ENCODE measurements at places on chromosomes 3 and 15.

DNA sequence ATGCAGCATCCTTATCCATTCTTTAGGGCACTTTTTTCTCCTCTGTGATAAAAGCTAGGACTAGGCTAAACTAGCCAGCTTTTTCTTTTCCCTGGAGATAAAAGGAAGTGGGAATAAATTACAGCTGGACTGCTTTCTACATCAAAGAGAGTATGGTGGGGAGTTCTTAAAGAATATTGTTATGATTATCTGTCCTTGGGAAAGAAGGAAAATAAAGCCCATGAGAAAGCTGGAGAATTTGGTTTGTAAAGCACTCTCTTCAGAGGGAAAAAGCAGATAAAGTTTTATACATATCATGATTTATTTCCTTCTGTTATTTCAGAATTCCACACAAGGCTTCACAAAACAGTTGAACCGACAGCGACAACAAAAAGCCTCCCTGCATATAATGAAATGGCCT is 923.0 kb downstream of the DIPK2A start:
- no peak for DNase-seq

- DNase-seq: no peak
Observed at GRCh38 chr3:46668116-46668515, 25.4 kb downstream of the ALS2CL start.

DNA sequence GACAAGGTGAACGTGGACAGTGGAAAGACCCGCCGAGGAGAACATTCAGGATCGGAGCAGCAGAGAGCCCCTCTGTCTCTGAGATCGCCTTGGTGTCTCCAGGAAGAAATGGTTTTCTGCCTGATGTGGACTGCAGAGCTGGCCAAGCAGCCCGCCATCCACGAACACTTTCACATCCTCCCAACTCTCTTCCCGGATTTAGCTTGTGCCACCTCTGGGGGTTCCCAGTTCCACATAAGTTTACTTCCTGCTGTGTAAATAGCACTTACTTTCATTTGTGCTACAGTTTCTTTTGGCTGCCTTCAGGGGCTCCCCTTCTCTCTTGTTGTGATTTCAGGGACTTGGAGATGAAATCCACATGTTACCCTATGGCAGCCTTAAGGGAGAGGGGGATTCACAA is 48.4 kb downstream of the SEMA5B start:
- DNase-seq: no peak

- no peak for DNase-seq
Observed at GRCh38 chr3:7381741-7382140, 520.8 kb downstream of the GRM7 start.

DNA sequence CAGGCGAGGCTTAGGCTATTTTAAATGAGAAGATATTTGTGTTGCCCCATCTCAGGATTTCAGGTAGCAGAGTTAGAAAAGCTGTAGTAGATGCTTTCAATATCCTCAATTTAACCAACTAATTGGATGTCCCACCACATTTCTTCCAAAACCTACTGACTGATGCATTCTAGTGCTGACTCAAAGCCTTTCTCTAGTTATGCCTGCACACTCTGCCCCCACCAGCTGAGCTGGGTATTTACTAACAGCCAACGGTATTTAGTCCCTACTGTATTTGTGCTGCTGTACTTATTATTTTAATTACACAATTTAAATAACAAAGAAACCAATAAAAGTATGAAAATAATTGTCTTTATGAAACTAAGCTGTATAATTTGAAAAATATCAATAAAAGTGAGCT is 139.5 kb downstream of the OSBPL10 start:
- no peak for DNase-seq

DNA sequence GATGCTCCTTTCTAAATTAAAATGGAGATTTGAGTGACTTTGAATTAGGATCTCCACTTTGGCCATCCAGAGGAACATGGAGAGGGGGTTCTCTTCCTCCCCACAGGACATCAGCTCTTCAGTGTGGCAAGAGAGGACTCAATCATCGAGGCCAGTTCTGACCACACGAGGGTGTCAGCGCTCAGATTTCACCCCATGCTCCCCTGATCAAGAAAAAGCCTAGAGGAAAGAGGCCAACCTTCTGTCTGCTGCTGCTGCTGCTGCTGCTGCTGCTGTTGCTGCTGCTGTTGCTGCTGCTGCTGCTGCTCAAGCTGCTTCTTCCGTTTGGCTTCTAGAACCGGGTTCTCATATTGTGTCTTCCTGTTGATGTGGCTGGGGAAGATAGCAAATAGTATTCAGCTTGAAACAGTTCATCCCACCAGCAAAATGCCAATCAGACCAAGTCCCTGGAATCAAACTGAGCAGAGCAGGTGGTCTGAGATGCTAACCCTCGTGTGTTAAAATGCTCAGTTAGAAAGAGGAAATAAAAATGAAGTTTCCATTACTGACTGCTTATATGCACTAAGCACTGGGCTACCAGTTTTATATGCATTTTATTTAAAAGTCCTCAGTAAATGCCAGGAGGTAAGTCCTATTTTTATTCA is 599.0 kb downstream of the MAGI1 start:
- DNase-seq: no peak

DNA sequence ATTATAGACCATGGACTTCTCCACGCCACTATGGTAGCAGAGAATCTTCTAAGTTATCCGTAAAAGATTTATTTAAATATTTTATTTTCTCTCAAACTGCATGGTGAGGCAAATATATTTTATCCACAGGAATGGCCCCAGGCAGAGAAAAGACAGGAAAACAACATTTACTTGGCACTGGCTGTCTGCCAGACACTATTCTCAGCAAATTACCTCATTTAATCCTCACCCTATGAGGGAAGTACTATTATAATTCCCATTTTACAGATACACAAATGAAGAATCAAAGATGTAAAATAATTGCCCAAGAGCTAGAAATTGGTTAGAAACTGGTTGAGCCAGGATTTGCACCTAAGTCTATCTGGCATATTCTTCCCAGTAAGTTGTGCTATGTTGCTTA is 361.4 kb upstream of the IL12A start:
- DNase-seq: peak; percentile 27

DNA sequence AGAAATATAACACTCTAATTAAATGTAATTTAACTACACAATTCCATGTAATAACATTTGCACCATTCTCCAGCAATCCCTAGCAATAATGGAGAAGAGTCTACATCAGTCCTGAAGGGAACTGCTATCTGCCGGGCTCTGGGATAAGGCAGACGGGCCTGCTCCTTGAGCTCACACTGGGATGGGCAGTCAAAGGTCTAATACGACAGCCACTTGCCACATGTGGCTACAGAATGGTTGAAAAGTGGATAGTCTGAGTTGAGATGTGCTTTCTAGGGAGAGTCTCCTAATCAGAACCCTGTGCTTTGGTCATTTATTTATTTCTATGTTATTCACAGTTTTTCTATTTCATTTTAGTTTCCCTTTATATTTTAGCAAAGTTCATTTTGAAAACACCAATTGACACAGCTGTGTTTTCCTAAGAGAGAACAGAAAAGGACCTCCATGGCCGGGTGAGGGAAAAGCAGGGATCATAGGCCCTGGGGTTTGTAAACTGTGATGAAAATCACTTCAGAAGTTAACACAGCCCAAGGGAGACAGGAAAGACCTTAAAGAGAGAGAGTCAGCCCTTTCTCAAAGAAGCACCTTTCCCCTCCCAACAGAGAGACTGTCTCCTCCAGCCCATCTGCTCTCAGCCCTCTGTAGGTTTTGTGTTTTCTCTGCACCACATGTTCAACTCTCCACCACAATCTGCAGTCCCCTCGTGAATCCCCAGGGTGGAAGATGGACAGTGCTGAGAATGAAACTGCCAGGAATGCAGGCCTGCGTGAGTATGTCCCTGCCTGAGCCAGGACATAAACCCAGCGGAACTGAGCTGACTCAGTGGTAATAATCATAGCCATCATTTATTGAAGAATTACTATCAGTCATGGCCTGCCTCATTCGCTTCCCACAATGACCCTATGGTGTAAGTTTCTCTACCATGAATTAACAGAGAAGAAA is 11.6 kb downstream of the FSIP1 start:
- no peak for DNase-seq

- no peak for DNase-seq
Observed at GRCh38 chr15:37789397-37789786, 145.0 kb upstream of the TMCO5A start.

- DNase-seq: no peak
Observed at GRCh38 chr3:8757551-8758518, 11.6 kb downstream of the OXTR start.

GRCh38 chr3:188174317-188175044 is 20.5 kb downstream of the LPP start:
- no peak for DNase-seq

GRCh38 chr3:58532794-58533220 is 4.2 kb downstream of the ACOX2 start:
- peak; percentile 14 for DNase-seq

GRCh38 chr3:107931326-107931725 is 159.5 kb downstream of the CD47 start:
- DNase-seq: no peak

- DNase-seq: no peak
Observed at GRCh38 chr3:163768048-163768447, 1310.2 kb downstream of the SI start.

- DNase-seq: no peak
Observed at GRCh38 chr3:158420654-158421396, 150.2 kb upstream of the MLF1 start.

DNA sequence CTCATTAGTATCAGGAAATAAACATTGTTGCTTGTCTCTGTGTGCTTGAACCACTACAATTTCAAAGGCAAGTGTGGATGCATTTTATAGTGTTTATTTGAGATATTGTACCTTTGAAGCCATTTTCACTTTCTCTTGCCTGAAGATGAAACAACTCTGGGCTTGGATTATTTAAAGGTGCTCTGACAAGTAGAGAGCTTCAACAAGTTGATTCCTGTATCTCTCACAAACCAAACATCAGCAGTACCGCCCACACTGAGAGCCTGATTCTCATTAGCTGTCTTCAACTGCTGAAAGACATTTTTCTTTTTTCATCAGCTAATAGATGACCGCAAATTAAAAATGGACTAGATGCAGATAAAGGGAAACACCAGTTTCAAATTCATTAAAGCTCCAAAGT is 806 bp upstream of the CERS3 start:
- no peak for DNase-seq

DNA sequence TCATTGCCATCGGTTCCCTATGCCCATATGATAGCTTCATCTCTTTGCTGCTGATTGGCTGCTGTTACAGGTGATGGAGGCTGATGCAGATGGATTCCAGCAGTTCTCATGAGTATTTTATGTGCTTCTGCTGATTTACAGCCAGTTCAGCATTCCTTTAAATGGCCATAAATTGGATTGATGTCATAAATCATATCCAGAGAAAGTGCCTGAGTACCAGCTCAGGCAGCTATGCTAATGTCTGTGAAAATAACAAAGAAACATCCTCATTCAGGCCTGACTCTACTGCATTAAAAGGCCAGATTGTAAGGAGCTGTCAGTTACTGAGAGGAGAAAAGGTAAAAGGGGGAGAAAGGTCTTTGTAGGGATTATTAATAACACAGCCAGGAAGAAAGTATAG is 756.8 kb downstream of the IGSF11 start:
- DNase-seq: no peak

GRCh38 chr3:40299130-40299720 is 10.3 kb upstream of the EIF1B start:
- DNase-seq: no peak

GRCh38 chr3:183664913-183665381 is 29.5 kb downstream of the KLHL24 start:
- DNase-seq: no peak

DNA sequence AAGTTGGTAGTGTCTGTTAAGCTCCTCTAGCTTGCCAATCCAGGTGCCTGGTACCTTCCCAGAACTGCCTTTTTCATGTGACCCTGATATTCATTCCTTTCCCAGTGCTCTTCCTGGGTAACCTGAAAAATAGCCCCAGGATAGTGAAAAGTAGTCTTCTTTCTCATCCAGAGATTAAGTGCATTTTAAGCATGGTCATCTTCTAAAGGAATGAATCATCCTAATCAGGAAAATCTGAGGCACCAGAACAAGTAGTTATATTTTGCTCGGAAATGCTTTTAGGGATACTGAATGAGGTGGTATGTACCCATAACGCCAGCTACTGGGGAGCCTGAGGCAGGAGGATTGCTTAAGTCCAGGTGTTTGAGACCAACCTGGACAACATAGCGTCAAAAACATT is 23.1 kb upstream of the PDCD6IP start:
- DNase-seq: no peak

- no peak for DNase-seq
Observed at GRCh38 chr3:185207931-185208746, 45.7 kb downstream of the EHHADH start.

- DNase-seq: no peak
Observed at GRCh38 chr3:101886626-101887025, 37.3 kb downstream of the NFKBIZ start.

- DNase-seq: no peak
Observed at GRCh38 chr3:50317300-50317699, 5.2 kb downstream of the HYAL2 start.

DNA sequence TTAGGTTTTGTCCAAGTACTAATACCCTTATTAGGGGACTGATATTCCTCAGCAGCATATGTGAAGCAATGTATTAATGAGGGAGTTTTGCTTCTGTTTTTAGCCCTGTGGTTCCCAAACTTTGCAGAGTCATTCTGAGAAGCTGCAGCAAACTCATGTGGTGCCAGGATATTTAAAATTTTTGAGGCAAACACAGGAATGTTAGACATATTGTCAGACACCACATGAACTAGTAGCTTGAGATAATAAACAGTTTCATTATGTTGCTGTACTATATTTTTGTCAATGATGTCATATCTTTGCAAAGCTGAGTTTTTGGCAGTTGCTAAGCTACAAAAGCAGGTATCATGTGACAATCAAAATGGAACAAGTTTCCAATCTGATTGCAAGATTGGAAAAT is 36.6 kb downstream of the ATP6V1A start:
- no peak for DNase-seq

GRCh38 chr3:26920646-26921478 is 298.3 kb downstream of the LRRC3B start:
- DNase-seq: peak; percentile 2

DNA sequence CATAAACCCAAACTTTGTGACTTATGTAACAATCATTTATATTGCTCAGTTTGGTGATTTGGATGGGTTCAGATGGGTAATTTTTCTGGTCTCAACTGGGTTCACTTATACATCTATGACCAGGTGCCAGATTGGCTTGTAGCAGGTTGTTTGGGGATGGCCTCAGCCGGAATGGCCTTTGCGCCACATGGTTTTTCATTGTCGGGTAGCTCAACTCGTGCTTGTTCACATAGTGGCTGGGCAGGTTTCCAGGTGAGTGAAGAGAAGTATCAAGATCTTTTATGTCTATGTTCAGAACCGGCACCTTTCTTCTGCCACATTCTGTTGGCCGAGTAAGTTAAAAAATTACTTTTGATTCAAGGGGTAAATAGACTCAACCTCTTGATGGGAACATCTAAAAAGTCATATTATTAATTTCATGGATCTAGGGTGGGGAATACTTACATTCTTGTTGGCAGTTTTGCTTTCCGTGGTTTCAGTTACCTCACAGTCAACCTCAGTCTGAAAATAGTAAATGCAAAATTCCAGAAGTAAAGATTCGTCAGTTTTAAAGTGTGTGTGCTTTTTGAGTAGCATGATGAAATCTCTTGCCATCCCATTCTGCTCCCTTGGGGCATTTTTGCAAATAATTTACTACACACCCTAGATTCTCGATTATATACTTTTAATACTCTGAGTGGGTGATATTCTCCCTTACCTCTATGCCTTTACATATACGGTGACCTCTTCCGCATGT is 745.7 kb upstream of the CCDC54 start:
- DNase-seq: no peak

GRCh38 chr3:103899328-103899727 is 1464.5 kb downstream of the ZPLD1 start:
- DNase-seq: no peak

- DNase-seq: peak; percentile 7
Observed at GRCh38 chr3:104206925-104207324, 1159.8 kb upstream of the ALCAM start.

GRCh38 chr3:32698506-32698905 is 13.5 kb downstream of the CNOT10 start:
- DNase-seq: no peak
